Prostate gland (tissue), 2 donors: ENCODE measurements at places on chromosomes 2 and 18. TPM values are rescaled to one million over a fixed set of nuclear protein-coding genes. Genes with fewer than 3 reads are reported as not detected.

DNA sequence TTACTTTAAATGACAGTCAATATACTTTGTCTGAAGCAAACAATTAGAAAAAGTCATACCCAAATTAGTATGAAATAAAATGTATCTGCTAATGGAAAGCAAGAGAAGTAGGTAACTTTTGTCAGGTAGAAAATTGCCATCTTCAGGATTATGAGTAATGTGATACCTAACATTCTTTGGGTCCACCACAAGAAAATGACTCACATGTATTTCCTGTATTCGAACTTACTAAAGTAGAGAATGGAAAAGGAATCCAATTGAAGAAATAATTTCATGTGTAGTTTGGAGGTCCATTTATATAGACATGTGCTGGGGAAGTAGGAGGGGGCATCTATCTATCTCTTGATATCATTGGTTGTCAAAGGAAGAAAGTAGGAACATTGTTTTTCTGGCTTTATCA is 636.2 kb upstream of the CHAC2 start:
- no peak for DNase-seq

DNA sequence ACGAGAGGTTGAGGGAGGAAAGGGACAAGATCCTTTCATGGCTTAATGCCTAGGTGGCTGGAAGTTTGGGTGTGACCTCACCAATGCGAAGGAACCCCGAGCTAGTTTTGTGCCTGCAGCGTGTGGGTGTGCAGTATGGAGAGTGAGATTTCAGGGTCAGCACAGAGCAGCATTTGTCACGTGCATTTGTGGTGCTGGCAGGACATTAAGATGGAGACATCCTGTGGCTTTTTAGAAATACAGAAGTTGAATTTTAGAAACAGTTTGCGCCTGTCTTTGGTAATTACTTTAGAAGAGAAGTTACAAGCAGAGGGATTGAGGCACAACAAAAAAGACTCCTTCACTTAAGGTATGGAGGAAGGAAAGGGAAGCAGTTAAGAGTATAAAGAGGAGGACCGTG is 258.2 kb upstream of the THUMPD2 start:
- no peak for DNase-seq

GRCh38 chr2:118635891-118636290 is 211.6 kb downstream of the EN1 start:
- DNase-seq, result no peak

GRCh38 chr2:220057391-220057790 is 430.0 kb downstream of the SLC4A3 start:
- no peak for DNase-seq

- DNase-seq, result no peak
Observed at GRCh38 chr2:204344119-204344518, 201.2 kb upstream of the PARD3B start.

Gene MAP2
- total RNA-seq, result 18.8 TPM

Gene IL18RAP
- total RNA-seq, result 0.14 TPM

Gene ARHGAP25
- total RNA-seq, result 5.0 TPM

Gene ANKRD53
- total RNA-seq, result 0.36 TPM

Gene TSPYL6
- total RNA-seq, result not detected
